ENCODE measurements at places on chromosomes 4 and X. TPM values are rescaled to one million over a fixed set of nuclear protein-coding genes. Genes with fewer than 3 reads are reported as not detected.

The SPANXA1 gene
- polyA plus RNA-seq, result not detected

GRCh38 chr4:163495900-163496299 lies 1.4 kb downstream of the TMA16 start:
- peak; percentile 1 for DNase-seq

The DCX gene
- not detected for polyA plus RNA-seq

DNA sequence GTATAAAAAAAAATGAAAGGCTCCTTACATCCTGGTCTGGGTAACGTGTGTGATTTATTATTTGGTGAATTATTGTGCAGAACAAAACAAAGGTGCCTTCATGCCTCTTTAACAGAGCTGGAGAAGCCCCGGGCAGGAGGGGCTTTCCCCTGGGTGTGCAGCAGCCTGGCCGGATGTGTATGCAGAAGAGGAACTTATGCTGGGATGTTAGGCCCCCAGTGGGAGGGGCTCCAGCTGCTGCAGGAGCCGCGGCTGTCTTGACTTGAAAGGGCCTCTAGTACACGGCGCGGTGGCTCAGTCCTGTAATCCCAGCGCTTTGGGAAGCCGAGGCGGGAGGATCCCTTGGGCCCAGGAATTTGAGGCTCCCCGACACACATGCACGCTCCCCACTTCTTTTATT lies 16.0 kb downstream of the CCNQ start:
- DNase-seq, result peak; percentile 23

- no peak for DNase-seq
Measured at GRCh38 chr4:84529169-84529751, 30.2 kb upstream of the NKX6-1 start.

GRCh38 chr4:48266781-48267180 lies 2.9 kb downstream of the TEC start:
- no peak for DNase-seq

The SPATA4 gene
- polyA plus RNA-seq, result 0.06 TPM

DNA sequence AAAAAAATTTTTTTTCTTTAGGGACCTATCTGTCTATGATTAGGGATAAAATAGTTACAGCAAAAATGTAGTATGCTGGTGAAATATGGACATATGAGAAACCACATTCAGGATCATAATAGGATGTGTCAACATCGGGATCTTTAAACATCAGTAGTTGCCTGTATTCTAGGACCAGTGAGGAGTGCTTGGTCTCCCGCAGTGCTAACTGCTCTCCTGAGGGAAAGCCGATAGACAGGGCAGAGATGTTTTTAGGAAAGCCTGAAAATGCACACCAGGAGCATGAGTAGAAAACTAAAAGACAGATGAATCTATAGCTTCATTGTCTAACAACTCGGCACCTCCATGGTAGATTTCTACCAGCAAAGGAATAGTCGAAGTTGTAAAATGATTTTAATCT lies 178.1 kb upstream of the SMIM31 start:
- DNase-seq, result no peak

The SGCB gene
- polyA plus RNA-seq, result 12.7 TPM

DNA sequence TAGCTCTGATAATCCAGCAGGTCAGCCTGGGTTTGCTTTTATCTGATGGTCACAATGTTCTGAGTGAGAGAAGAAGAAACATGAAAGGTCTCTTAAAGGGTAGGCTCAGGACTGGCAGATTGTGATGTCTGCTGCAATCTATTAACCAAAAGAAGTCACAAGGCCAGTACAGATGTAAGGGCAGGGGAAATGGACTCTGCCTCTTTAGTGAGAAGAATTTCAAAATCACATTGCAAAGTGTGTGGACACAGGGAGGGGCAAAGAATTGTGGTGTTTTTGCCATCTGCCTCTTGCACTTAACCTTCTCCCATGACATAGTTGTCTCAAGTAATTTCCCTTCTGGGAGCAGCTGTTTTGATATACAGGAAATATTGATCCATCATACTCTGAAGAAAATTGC lies 40.9 kb downstream of the IL1RAPL1 start:
- DNase-seq, result no peak

The CT45A3 gene
- polyA plus RNA-seq, result not detected

- DNase-seq, result no peak
Measured at GRCh38 chr4:3879681-3880614, 113.8 kb downstream of the ADRA2C start.

DNA sequence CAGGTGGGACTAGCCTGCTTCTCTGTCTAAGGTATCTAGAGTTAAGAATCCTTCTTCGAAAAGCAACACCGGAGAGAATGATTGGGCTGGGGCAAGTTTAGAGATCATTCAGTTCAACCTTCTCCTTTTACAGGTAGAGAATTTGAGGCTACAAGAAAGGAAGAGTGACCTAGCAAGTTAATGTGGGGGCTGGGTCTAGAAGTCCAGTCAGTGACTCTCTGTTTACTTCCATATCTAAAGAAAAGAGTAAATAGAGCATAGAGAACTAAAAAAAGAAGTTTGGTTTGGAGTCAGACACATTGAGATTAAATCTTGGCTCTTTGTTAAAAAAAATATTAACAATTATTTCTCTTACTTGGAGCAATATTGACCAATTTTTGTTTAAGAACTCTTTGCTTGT lies 64.1 kb upstream of the NPNT start:
- DNase-seq, result no peak

The RHOXF2B gene
- polyA plus RNA-seq, result not detected

DNA sequence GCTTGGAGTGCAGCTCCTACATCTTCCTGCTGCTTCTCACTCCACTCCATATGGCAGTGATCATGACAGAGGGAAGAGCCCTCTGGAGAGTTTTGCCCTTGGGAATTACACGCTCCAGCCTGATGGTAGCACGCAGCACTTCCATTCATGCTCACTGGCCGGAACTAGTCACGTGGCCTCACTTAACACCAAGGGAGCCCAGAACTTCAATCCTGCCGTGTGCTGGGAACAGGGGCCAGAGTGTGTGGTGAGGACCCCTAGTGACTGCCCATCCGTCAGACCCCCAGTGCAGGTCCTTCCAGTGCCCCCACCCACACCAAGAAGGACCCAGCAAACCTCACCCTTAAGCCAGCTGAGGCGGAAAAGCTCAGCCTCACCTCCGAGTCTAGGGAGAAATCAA lies 230.7 kb downstream of the EVC2 start:
- DNase-seq, result no peak

The TRIM75 gene
- polyA plus RNA-seq, result not detected

The SHROOM4 gene
- 1.7 TPM for polyA plus RNA-seq

The ZNF81 gene
- 2.3 TPM for polyA plus RNA-seq

- DNase-seq, result no peak
Measured at GRCh38 chr4:92825791-92826190, 522.0 kb downstream of the GRID2 start.

The GRPR gene
- 0.15 TPM for polyA plus RNA-seq

DNA sequence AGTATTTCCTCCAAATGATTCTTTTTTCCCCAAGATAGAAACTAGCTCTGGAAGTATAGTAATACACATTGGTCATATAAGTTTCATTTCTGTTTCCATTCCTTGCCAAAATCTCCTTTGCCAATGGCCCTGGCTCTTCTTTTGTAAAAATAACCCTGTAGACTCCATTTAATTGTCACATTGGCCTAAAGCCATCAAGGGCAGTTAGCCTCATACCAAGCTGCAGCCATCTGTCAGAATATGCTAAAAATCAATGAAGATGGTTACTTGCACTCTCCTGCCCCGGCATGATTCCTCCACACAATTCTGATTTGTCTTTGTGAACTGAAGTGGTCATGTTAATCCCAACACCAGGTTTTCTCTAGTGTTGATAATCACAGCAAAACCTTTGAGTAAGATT lies 380.5 kb downstream of the SH2D1A start:
- no peak for DNase-seq

DNA sequence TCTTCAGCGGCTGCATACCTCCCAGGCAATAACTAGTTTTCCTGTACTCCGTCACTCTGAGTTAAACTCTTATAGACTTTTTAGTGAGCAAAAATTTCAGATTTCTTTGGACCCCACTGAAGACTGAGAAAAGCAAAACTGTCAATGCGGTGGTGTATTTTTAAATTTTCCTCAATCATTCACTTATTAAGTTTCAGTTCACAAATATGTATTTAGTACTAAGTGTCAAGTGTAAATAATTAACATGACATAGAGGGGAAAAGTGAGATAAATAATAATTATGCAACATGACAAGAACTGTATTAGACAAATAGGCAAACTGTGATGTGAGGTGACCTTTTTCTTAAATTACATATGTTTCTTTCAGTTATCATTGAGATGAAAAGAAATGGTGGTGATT lies 124.4 kb downstream of the NAF1 start:
- no peak for DNase-seq

DNA sequence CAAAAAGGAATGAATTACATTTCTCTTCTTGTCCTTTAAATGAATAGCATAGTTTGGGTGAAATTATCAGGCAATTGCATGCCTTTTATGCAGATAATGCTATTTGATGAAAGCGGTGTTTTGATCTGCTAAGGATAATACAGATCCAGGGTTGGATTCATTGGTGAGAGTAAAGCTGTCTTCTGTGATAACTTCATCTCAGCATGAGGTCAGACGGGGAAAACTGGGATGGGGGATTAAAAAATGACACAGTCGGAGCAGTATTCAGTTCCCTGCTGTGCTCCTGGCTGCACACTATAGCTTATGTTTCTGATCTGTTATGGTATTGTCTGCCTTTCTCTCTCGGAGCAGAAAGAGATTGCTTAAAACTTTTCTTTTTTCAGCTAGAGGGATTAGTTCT lies 105.9 kb upstream of the TENM3 start:
- no peak for DNase-seq

GRCh38 chr4:99690472-99690871 lies 32.8 kb upstream of the C4orf54 start:
- DNase-seq, result no peak

- no peak for DNase-seq
Measured at GRCh38 chr4:139175646-139176301, 1.2 kb downstream of the ELF2 start.

DNA sequence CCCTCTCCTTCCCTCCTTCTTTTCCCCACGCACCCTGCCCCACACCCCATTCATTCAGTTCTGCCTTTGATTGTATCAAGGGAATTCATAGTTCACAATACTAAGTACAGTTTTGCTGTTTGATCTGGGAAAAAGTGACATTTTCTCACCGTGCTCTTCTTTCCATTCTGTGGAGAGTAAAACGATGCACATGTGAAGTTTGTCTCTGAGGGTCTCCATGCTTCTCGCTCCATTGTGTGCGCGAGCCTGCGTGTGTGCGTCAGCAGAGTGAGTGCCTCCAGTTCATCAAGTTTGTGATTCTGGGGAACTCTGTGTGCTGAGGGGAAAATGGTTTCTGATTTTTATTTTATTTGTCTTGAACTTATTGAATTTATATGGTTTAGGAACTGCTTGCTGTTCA lies 1.9 kb downstream of the STK26 start:
- DNase-seq, result no peak

The TENM3 gene
- 24.5 TPM for polyA plus RNA-seq

The PGAM4 gene
- polyA plus RNA-seq, result 0.48 TPM

DNA sequence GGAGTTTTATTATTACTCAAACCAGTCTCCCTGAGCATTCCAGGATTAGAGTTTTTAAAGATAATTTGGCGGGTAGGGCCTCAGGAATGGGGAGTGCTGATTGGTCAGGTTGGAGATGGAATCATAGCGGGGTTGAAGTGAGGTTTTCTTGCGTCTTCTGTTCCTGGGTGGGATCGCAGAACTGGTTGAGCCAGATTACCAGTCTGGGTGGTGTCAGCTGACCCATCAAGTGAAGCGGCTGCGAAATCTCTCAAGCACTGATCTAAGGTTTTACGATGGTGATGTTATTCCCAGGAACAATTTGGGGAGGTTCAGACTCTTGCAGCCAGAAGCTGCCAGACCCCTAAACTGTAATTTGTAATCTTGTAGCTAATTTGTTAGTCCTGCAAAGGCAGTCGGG lies 25.1 kb upstream of the SETD7 start:
- no peak for DNase-seq

GRCh38 chrX:40245488-40246071 lies 147.8 kb upstream of the BCOR start:
- no peak for DNase-seq
